ENCODE measurements at places on chromosomes 6 and 20.

DNA sequence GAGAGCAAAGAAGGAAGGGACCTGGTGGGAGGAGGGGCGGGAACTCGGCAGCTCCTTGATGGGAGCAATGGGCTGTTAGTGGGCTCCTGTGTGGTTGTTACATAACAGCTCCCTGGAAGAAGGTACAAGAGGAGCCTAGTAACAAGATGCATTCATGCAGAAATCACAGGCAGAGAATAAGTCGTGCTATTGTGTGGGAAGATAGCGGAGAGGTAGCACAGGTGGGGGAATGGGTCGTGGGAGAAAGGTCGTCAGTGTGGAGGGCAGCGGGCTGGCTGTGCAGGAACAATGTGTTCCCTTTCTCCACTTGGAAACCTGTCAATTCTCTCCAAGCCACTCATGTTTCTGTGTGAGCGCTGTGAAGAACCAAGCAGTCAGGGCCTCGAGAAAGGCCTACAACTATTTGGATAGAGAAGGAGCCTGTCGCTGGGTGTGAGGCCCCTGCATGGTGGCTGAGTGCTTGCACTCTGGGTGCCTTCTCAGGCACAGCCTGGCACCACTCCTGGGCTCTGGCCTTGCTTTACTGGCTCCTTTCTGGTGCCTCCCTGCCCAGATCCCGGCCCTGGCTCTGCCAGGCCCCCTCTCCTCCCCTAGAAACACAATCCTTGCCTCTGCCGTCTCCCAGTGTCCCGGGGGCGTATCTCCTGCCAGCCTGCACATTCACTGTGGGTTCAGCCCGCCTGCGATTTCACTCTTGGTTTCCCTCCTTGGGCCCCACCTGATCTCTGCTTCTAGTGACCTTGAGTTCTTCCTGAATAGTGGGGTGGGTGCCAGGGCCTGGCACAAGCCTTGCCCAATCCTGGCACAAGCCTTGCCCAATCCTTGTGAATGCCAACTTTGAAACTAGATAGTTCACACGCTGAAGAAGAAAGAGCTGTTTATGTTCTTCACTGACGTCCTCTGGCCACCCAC lies 7.4 kb upstream of the FGD2 start:
- DNase-seq = no peak

DNA sequence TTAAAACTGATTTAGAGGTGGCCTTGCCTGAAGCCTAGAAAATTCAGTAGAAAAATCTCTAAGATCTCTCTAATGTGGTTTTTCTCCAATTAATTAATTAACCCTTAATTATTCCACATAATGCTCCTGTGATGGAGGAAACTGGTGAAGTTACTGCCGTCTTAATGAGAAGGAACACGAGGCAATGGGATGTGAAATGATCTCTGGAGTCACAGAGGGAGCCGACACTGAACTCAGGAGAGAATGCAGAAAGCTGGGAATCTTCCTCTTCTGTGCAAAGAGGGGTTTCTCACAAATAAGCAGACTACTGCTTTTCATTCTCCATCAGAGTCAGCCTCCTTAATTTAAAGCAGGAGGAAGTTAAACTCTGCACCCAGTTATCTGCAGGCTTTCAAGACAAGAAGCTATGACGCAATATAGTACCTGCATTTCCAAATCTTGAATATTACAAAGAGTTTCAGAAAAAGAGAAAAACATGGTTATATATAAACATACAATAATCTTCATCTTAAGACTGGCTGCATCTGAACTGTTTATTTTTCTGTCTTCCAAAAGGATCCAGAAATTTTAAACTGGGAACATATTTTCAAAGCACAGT lies 18.1 kb upstream of the SNRPB2 start:
- no peak for DNase-seq

GRCh38 chr6:86476311-86476710 lies 461.0 kb upstream of the HTR1E start:
- DNase-seq = no peak

- DNase-seq = no peak
These were observed 63.5 kb downstream of the VTA1 start for GRCh38 chr6:142210606-142211005.
